RPMI7951 (cell line): ENCODE measurements at places on chromosomes 5 and 9. TPM values are rescaled to one million over a fixed set of nuclear protein-coding genes. Genes with fewer than 3 reads are reported as not detected.
A peak's percentile ranks its signal among the peaks of the same experiment; 100 is the strongest.

DNA sequence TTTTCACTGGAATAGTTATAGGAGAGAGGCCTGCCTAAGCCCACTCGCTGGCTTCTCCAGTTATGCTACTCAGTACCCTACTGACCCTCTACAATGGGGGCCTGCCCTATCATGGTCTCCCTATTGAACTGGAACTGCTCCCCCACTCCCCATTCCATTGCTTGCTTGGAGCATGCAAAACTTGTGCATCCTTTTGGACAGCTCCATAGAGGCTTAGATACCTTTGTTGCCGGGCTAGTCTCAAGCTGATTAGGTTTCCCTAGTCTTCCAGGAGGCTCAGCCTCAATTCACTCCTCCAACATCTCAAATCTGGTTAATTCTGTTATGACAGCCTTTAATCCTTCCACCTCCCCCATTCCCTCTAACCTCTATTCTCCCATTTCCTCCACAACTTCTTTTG lies 39.9 kb downstream of the KIF24 start:
- DNase-seq, result no peak

DNA sequence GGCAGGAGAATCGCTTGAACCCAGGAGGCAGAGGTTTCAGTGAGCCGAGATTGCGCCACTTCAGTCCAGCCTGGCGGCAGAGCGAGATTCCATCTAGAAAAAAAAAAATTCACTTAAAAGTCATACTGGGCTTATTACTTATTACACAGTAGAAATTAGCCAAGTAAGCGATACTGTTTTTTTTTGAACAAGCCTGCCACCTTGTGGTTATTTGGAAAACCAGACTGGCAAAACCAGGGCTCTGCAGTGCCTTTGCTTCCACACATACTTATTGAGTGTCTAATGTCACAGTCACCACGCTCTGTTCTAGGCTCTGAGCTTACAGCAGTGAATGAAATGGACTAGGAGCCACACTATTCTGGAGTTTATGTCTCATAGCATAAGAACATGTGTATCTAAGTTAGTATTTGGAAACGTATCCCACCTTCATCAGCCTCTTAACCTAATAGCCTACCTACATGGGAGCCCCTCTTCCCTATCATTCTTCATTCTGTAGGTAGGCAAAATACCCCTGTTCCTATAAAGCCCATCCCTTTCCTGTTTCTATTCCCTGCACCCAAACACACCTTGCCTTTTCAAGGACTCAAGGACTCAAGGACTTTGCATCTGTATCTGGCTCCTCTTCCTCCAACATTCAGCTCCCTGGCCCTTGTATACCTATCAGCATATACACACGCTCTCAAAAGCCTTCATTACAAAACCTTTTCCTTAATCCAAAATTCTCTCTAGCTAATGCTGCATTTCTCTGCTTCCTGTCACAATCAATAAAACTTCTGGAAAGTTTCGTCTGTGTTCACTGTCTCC lies 13.9 kb upstream of the BASP1 start:
- DNase-seq, result peak; percentile 61

DNA sequence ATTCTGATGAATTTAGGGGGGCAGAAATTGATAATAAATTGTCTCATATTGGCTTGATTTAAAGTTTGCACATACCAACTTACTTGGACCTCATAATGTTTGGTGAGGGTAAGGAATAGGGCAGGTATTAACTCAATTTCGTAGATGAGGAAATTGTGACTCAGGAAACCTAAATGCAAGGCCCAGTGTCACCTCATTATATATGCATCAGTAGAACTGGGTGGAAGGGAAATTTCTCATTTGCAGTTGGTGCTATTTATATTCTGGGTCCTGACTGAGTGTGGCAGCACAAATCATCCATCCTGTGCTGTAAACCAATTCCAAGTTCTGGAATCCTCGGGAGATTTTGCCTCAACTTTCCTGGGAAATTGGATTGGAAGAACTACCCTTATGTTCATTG lies 103.0 kb downstream of the SPATA31D1 start:
- no peak for DNase-seq

GRCh38 chr9:114429488-114429887 lies 41.7 kb upstream of the AKNA start:
- DNase-seq, result no peak

GRCh38 chr5:34621277-34622097 lies 34.6 kb upstream of the RAI14 start:
- no peak for DNase-seq

DNA sequence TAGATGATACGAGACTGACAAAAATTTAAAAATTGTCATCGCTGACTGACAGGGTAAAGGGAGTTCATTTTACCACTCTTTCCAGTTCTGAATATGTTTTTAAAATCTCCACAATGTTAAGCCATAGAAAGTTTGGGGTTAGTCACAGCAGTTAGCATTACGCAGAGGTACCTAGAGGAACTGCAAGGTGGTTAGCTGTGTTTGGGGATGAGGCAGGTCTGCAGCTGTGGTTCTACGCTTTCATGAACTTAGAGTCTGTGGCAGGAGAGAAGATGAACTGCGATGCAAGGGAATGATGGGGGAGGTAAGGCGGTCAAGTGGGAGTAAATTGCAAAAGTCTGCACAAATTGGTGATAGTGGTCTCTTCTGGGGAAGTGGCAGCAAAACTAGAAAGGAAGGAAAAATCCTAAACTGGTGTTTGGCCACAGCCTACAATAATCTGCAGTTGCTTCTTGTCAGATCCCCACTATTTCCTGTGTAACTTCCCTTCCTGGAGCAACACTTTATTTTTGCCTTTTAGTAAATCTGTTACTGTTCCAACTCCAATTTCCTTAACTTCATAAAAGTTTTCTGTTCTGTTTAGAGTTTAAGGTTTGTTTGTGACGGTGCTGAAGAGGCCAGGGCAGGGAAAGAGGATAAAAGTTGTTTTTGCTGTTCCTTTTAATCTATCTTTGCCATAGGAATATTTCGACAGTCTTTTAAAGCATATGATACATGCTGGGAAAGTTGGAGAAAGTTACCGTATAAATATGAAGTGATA lies 38.6 kb upstream of the SNX2 start:
- DNase-seq, result no peak

DNA sequence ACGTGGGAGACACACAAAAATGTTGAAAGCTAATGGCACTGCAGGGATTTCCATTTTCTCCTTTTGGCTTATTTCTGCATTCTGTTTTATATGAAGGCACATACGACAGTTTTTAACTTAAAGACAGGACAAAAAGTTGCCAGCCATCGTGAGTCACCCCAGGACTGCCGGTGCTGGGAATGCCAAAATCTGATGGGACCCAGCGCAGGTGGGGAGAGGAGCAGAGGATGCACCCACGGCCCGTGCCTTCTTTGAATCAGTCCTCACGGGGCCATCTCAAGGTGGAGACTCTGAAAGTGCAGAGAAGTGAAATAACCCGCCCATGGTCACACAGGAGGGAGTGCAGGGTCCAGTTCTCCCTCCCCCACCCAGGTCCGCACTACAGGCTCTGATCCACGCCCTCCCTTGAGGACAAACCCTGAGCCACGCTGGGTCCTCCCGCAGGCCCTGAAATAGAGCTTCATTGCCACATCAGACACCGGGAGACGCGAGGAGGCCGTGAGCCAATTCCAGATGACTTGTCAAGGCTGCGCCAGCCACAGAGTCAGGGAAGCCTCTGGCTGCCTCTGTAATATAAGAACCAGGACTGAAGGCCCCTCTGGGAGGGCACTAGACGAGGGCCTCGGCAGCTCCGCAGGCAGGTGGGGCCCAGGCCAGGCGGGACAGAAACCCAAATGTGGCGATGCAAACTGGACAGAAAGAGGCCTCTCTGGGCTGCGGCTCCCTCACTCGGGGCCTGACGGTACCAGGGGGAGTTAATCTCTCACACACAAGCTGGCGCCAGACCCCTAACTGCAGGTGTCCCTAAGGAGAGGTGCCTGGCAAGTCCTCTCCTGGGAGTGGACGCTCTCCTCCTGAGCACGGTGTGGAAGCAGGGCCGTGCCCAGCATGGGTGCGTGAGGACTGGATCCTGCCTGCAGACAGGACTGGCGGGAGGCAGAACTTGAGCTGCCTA lies 22.9 kb downstream of the ADAMTS2 start:
- no peak for DNase-seq

DNA sequence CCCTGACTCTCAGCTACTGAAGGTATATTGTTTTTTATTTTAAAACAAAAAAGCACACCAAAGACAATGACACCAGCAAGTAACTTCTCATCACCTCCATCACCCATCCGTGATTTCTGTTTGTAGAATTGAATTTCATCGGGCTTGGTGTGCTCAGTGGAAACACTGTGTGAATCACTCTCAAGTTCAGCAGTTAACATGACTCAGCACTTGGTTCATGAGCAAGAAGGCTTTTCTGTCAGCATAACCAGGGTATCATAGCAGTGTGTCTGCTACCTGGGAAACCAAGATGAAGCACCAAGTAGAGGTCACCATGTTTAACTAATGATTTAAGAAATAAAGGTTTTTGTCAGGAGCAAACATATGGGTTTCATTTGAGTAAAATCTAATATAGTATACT lies 123.7 kb downstream of the INSYN2B start:
- DNase-seq, result peak; percentile 81

- DNase-seq, result peak; percentile 82
Observed at GRCh38 chr5:75335952-75336614, 937 bp upstream of the HMGCR start.

GRCh38 chr9:129237164-129237611 lies 59.1 kb upstream of the IER5L start:
- DNase-seq, result peak; percentile 52

DNA sequence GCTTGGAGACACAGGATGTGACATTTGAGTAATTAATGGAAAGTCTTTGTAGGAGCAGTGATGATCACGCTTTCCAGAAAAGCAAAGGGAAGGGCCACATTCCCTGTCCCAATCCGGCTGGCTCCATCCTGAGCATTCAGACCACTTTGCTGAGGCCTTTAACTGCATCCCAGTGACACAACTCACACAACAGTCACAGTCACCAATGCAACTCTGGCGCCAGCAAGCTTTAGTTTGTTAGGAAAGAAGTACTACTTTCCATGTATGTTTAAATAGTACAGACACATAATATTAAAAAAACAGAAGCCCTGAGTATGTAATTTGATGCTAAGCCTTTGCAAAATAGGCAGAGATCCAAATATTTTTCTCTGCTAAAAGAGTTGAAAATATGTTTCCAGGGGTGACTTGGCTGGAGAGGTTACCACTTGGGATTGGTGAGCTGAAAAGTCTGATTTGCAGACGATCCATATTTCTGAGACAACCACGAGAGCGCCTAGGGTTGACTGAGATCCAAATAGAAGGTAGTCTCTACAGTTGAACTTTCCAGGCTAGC lies 31.7 kb upstream of the GAS1 start:
- no peak for DNase-seq

DNA sequence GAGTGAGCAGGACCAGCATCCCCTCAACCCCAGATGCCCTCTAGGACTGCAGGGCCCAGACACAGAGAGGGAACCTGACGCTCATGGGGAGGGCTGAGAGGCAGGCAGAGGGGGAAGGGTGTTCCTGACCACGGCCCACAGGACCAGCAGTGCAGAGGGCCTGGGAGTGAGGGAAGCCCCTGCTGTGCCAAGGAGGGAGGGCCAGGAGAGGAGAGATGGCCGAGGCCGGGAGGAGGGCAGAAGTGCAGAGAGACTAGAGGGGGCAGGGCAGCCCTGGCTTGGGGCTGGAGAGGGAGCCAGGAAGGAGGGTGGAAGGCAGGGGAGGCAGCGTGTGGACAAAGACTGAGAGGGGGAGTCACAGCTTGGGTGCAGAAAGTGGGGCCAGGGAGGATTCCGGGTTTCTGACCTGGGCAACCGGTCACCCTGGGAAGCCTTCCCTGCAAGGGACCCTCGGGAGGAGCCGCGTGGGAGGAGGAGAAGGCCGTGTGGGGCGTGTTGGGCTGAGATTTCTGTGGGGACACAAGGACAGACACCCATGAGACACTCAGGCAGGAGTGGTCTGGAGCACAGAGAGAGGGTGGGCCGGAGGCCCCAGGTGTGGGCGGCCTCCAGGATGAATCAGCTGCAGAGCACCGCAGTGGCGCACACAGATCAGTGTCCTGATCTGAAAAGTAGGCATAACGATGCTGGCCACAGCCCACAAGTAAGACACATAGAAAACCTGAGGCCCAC lies 117.5 kb downstream of the ADAMTS2 start:
- no peak for DNase-seq

GRCh38 chr9:99626426-99626825 lies 195.3 kb upstream of the NR4A3 start:
- DNase-seq, result no peak

DNA sequence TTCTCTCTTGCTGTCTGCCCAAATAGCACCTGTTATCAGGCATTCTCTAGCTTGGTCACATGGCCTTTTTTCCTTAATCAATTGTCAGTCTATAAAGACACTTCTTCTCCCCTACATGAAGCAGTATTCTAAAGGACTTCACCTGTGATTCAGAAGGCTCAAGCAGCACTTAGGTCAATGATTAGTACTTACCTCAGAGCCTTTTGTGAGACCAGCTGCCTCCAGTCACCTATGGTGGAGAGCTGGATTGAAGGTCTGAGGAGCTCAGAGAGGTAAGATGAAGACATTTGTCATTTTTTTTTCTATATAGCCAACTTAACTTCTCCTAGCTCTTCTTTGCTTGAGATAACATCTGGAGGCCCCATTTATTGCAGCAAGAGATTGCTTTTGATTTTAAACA lies 278.3 kb upstream of the PCSK5 start:
- no peak for DNase-seq

DNA sequence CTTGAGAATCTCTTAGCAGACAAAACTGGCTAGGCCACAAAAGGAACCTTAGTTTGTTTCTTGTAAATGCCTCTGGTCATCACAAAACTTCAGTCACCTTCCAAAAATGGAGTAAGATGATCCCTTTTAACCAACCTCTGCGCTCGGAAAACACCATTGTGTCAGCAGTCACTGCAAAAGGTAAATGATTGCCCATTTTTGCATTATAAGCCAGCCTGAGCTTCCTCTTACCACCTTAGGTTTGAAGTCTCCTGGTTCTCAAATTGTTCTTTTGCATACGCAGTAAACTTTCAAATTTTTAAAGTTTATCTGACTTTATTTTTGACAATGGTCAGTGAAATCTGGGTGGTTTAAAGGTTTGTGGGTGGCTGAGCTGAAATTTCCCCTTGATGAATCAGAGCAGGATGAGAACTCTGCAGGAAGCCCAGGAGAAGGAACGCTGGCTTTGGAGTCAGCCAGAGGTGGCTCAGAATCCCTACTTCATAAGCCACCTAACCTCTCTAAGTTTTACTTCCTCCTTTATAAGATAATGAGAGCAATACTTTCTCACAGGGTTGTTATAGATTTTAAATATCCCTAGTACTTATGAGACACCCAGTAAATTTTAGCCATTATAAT lies 131.4 kb downstream of the MED10 start:
- DNase-seq, result no peak

GRCh38 chr5:177103523-177104253 lies 17.0 kb downstream of the FGFR4 start:
- DNase-seq, result no peak

- DNase-seq, result no peak
Observed at GRCh38 chr5:59559323-59559722, 334.2 kb downstream of the PDE4D start.

POU5F2 gene
- 0.10 and 0.24 TPM in 2 replicates for total RNA-seq

RASGEF1C gene
- total RNA-seq, result 0.24 and 2.0 TPM in 2 replicates

TUT7 gene
- total RNA-seq, result 21.3 and 21.6 TPM in 2 replicates

PKD2L2 gene
- total RNA-seq, result not detected in 2 replicates

IFNA7 gene
- total RNA-seq, result not detected in 2 replicates

ACOT12 gene
- total RNA-seq, result not detected in 2 replicates

CYLC2 gene
- total RNA-seq, result not detected in 2 replicates

CDX1 gene
- total RNA-seq, result 0.24 and 0.98 TPM in 2 replicates

OLFM1 gene
- 0.12 and 0.29 TPM in 2 replicates for total RNA-seq

RASA1 gene
- total RNA-seq, result 35.6 and 44.6 TPM in 2 replicates

PFN3 gene
- not detected in 2 replicates for total RNA-seq
